Aorta (tissue), 5 donors: ENCODE measurements at places on chromosomes 4 and X. TPM values are rescaled to one million over a fixed set of nuclear protein-coding genes. Genes with fewer than 3 reads are reported as not detected.

The CENPI gene
- total RNA-seq = 1.7 TPM

GRCh38 chr4:153528705-153529485 lies 62.7 kb downstream of the TMEM131L start:
- H3K36me3 ChIP-seq = no peaks in the 10 kb centered on the region
- peaks cover 18% of the 10 kb centered on the region for H3K4me1 ChIP-seq
- H3K4me3 ChIP-seq = no peak overlapping the region
- H3K27me3 ChIP-seq = no peaks in the 10 kb centered on the region

The ASMTL gene
- total RNA-seq = 32.3 TPM

- no peak overlapping the region for H3K4me3 ChIP-seq
- H3K27me3 ChIP-seq = no peaks in the 10 kb centered on the region
- no peak for DNase-seq
- H3K36me3 ChIP-seq = peaks cover 3% of the 10 kb centered on the region
- peaks cover 2% of the 10 kb centered on the region for H3K4me1 ChIP-seq
- H3K27ac ChIP-seq = no peak overlapping the region
Observed at GRCh38 chr4:169089004-169089403, 78.9 kb upstream of the CBR4 start.

GRCh38 chr4:175456131-175456530 lies 355.9 kb downstream of the GPM6A start:
- H3K27me3 ChIP-seq = no peaks in the 10 kb centered on the region
- no peak for DNase-seq
- H3K27ac ChIP-seq = no peak overlapping the region
- H3K36me3 ChIP-seq = no peaks in the 10 kb centered on the region
- no peak overlapping the region for H3K4me3 ChIP-seq
